K562 (cell line): ENCODE measurements at places on chromosomes 7 and 10.

- no peaks in the 10 kb centered on the region for H3K27me3 ChIP-seq
- H3K27ac ChIP-seq, result no peak overlapping the region
- no peak for DNase-seq
- no peaks in the 10 kb centered on the region for H3K4me1 ChIP-seq
- H3K36me3 ChIP-seq, result no peaks in the 10 kb centered on the region
Measured at GRCh38 chr7:46197785-46198540, 276.9 kb upstream of the IGFBP3 start.

DNA sequence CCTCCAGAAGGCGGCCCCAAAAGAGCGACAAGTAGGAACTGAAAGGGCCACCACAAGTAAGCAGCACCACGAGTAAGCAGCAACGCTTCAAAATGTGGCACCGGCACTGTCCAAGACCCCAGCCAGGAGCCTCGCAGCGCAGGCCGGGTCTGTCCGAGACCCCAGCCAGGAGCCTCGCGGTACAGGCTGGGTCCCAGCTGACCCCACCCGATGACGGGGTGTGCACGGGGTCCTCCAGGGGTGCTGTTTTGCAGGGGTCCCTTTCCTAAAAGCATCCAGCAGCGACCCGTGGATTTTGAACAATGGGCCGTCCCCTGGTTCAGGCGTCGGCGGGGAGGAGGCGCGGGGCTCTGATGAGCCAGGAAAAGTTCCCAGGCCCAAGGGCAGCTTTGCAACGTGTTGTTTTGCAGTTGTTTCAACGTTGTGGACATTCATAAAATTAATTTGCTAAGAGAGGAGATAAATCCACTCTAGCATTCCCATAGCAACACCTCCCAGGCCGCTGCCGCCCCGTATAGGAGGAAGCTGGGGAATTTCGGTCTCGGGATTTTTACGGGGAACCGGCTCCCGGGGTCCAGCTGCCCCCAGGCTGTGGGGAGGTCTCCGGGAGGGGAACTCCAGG lies 51.6 kb upstream of the PDGFA start:
- H3K27me3 ChIP-seq, result no peaks in the 10 kb centered on the region
- H3K36me3 ChIP-seq, result peaks cover 2% of the 10 kb centered on the region; the same call in 1 of the 3 replicates
- no peak for DNase-seq
- H3K27ac ChIP-seq, result no peak overlapping the region
- H3K4me3 ChIP-seq, result no peak overlapping the region

DNA sequence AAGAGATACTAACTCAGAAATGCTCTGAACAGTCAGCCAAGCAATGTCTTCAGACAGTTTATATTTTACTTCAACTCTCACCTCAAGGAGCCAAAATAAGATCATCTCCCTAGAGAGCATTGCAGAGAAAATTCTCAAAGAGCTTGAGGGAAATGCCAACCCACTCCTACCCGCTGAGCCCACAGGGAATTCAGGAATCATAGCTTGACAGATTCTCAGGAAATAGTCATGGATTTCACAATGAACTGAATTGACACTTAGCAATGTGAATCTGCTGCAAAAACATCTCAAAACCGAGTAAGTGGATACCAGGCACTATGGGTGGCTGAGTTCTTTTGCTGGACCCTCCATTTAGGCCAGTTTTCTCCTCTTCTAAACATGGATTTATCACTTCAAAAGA lies 9.8 kb upstream of the PLAC9 start:
- no peaks in the 10 kb centered on the region for H3K36me3 ChIP-seq
- H3K27ac ChIP-seq, result no peak overlapping the region
- H3K4me3 ChIP-seq, result no peak overlapping the region
- DNase-seq, result no peak

DNA sequence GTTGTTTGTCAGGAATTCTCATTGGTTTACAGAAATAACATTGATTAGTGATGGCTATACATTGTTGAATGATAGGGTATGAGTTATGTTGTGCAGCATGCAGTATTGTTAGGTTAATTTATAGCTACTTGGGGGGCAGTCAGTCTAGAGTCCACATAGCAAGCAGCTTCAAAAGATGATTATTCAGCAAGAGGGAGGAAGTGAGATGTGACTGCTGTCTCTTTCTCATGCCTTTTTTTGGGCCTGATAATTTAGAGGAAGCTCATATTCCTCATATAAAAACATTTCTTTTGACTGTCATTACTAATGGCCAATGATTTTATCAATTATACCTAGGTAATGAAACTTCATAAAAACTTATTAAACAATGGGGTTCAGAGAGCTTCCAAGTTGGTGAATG lies 3.4 kb upstream of the TBRG4 start:
- no peaks in the 10 kb centered on the region for H3K27me3 ChIP-seq
- H3K4me1 ChIP-seq, result peaks cover 6% of the 10 kb centered on the region

DNA sequence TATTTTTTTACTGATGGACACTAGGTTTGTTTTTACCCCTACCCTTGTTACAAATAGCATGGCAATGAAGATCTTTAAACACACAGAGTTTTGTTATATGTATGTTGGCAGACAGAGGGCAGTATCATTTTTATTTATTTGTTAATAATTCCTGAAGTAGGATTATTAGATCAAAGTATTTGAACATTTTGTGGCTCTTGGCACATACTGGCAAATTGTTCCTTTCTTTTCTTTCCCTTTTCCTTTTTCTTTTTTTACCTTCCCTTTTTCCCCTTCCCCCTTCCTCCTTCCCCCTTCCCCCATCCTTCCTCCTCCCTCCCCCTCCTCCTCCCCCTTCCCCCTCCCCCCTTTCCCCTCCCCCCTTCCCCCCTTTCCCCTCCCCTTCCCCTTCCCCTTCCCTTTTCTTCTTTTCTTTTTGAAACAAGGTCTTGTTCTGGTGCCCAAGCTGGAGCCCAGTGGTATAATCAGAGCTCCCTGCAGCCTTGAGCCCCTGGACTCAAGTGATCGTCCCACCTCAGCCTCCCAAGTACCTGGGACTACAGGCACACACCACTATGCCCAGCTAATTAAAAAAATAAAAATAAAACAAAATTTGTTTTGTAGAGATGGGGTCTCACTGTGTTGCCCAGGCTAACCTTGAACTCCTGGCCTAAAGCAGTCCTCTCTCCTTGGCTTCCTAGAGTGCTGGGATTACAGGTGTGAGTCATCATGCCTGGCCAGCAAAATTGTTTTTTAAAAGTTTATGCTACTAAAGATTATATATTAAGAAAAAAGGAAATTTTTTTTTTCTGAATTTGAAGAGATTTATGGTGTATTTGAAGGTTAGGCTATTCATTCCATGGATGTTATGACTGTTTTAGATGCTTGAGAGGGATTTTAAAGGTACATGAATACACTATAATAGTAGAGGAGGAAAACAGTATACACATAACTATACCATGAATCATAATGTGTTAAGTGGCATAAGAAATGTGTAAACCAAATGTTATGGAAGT lies 39.3 kb downstream of the SEPTIN7 start:
- no peaks in the 10 kb centered on the region for H3K27me3 ChIP-seq
- no peaks in the 10 kb centered on the region for H3K4me1 ChIP-seq
- H3K27ac ChIP-seq, result no peak overlapping the region
- peaks cover 10% of the 10 kb centered on the region for H3K36me3 ChIP-seq

DNA sequence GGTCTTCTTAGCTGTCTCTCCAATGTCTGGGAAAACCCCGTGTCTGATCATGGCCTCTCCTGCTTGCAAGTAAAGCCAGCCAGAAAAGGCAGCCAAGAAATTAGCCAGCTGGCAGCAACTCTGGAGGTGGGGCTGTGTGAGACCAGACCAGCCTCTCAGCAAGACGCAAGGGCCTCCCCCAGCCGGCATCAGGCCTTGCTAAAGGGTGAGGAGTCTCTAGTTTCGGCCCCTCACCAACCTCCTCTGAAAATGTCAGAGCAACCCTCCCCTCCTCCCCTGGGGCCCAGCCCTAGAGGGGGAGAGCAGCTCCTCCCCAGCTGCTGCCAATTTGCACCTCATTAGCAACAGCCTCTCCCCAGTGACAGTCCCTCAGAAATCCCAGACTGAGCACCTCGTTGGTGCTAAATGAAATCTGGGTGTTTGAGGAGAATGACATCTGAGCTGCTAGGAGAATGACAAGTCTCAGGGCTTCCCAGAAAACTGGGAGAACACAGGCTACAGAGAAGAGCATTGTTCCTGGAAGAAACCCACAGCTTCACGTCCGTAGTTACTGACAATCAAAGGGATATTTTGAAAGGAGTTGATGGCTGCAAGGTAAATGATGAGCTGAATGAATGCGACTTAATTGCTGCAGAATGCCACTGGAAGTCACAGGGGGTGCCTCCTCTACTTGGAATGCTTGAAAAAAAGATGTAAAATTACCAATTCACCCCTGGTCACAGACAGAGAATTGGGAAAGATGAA lies 25.9 kb downstream of the DGKI start:
- no peak overlapping the region for H3K27ac ChIP-seq
- DNase-seq, result no peak
- no peaks in the 10 kb centered on the region for H3K4me1 ChIP-seq
- H3K36me3 ChIP-seq, result no peaks in the 10 kb centered on the region
- H3K4me3 ChIP-seq, result no peak overlapping the region

GRCh38 chr10:79090134-79090803 lies 21.5 kb downstream of the ZMIZ1 start:
- H3K27me3 ChIP-seq, result no peaks in the 10 kb centered on the region
- no peak overlapping the region for H3K27ac ChIP-seq
- H3K4me3 ChIP-seq, result no peak overlapping the region
- H3K36me3 ChIP-seq, result 0 out of 3 replicates have a peak, but pooled peaks cover 3% of the 10 kb centered on the region

- DNase-seq, result peak; percentile 25
- no peaks in the 10 kb centered on the region for H3K27me3 ChIP-seq
- H3K36me3 ChIP-seq, result no peaks in the 10 kb centered on the region
- H3K4me1 ChIP-seq, result no peaks in the 10 kb centered on the region
- H3K27ac ChIP-seq, result no peak overlapping the region
Measured at GRCh38 chr10:61974601-61975390, 73.3 kb downstream of the ARID5B start.

DNA sequence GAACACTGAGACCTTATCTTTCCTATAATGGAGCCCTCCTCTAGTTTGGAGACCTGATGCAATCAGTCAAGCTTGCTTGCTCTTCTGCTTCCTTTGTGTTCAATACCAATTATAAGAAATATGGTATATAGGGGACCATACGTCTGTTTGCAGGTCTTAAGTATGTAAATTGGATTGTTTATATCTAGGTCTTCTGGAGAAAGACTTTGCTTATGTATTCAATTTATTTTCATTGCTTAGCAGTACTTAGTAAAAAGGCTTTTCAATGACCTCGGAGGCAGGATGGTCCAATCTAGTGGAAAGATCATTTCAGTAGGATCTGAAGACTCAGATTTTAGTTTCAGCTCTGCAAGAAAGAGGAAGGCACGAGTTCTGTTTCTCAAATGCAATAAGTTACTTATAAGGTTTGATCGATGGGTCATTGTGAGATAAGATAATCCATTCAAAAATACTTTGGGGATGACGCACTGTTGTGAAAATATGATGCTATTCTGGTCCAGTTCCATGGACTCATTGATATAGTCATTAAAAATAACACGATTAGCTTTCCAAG lies 571.6 kb downstream of the SH2D4B start:
- H3K4me1 ChIP-seq, result no peaks in the 10 kb centered on the region
- no peak for DNase-seq
- no peak overlapping the region for H3K27ac ChIP-seq
- no peaks in the 10 kb centered on the region for H3K36me3 ChIP-seq
- no peaks in the 10 kb centered on the region for H3K27me3 ChIP-seq

DNA sequence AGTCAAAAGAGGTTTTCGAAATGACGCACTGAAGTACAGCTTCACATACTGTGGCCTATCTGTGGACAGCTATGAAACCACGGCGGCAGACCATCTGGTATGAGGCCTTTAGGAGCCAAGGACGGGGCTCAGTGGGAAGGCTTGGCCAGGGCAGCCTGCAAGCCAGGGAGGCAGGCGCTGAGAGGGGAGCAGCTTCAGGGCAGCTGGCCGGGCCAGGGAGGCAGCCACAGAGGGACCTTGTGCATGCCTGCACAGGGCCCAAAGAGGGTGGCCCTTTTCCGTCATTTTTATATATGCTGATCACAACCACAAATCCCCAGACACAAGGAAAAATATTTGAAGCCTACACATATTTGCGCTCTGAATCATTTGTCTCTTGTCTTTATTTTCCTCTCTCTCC lies 13.5 kb downstream of the CALD1 start:
- H3K4me3 ChIP-seq, result no peak overlapping the region
- H3K4me1 ChIP-seq, result no peaks in the 10 kb centered on the region
- peaks cover 2% of the 10 kb centered on the region; the same call in 1 of the 3 replicates for H3K27me3 ChIP-seq
- H3K27ac ChIP-seq, result no peak overlapping the region
